ENCODE measurements at places on chromosomes 3 and 15.

DNA sequence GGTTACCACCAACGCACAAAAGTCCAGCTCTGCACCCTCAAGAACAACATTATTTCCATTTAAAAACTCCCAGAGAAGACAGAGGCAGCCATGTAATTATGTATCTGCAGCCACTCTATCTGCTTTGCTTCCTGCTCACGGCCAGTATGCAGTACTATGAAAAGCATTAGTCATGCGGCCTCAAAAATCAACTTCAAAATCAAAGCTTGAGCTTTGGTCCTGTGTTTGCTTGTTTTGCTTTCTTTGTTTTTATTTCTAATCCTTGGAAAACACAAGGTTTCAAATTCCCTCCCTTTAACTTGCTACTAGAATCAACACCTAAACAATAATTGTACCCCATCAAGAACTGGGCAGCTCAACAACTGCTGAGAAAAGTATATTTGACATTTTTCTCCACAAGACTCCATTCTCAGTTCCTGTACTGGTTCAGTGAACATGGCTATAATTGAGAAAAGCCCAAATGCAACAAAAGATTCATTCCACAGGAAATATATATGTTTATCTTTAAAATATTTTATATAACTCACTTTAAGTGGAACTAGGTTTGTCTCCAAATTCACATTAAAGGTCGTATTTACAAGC, 37.6 kb downstream of the GBE1 start:
- DNase-seq = no peak

GRCh38 chr3:65971293-65972252, 67.1 kb downstream of the MAGI1 start:
- no peak for DNase-seq

DNA sequence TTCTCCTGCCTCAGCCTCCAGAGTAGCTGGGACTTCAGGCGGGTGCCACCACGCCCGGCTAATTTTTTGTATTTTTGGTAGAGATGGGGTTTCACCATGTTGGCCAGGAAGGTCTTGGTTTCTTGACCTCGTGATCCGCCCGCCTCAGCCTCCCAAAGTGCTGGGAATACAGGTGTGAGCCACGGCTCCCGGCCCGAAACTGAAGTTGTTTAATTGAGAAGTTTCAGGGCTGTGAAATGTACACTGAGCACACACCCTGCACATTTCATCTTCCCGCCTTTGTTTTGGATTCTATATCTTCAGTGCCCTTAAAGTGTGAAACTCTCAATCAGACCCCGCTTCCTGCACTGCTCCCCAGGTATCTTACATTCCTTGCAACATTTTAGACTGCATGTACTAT, 149.1 kb downstream of the FNDC3B start:
- DNase-seq = no peak

- DNase-seq = no peak
These were observed 96.3 kb upstream of the SLC6A6 start for GRCh38 chr3:14306142-14306541.

DNA sequence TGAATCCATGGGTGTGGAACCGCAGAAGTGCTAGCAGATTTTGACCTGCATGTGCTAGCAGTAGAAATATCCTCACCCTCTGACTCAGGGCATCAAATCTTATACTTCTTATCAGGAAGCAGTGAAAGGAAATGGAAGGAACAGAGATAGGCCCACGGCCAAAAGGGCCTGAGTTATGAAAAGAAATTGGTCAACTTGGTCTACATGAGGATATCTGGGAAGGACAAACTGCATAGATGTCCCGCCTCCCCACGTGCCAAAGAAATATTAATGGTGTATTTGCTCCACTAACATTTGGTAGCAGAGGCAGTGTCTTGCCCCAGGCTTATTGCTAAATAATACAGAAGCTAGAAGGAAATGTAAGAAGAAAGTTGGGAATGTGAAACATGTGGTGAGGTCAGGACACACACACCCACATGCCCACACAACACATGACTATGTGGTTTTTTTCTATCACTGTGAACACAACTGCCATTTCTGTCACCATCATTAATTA, 93.6 kb upstream of the COL8A1 start:
- DNase-seq = peak; percentile 44

DNA sequence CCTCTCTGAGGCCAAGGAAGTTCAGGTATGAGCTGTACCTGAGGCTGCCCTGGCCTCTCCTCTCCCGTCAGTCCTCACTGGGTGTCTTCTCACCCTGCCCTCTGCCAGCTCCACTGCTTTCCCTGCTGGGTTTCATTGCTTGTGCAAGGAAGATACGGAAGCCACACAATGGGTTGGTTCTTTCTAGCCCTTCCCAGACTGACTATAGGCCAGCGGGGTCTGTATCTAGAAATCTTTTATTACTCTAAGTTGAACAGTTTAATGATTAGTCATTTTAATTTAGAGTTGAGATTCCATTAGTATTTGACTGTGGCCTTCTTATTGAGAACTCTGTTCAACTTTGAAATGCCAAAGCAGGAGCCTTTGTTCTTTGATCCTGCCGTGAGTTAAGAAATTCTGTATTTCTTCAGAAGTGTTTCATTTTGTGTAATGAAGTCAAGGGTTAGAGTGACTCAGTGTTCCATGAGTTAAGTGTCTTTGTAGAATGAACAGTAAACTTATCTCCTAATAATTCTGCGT, 16.2 kb downstream of the C3orf62 start:
- peak; percentile 17 for DNase-seq

GRCh38 chr15:39296955-39297354, 283.9 kb upstream of the THBS1 start:
- DNase-seq = no peak

GRCh38 chr3:168615493-168616020, 519.8 kb upstream of the GOLIM4 start:
- no peak for DNase-seq

DNA sequence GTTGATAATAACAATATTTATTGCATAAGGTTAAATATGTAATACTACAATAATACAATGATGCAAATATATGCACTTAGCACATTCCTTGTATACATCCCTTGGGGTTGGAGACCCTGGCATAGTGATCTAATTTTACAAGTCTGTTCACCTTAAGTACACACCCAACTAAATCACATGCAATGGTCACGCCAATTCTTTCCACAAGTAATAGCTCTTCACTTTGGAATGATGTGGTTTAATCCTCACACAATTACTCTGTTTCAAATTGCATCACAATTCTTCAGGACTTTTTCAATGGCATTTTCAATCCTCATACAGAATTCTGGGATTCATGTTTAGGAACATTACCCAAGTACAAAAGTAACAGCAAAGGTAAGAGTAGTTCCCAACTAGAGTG, 27.3 kb upstream of the SPRED1 start:
- no peak for DNase-seq

DNA sequence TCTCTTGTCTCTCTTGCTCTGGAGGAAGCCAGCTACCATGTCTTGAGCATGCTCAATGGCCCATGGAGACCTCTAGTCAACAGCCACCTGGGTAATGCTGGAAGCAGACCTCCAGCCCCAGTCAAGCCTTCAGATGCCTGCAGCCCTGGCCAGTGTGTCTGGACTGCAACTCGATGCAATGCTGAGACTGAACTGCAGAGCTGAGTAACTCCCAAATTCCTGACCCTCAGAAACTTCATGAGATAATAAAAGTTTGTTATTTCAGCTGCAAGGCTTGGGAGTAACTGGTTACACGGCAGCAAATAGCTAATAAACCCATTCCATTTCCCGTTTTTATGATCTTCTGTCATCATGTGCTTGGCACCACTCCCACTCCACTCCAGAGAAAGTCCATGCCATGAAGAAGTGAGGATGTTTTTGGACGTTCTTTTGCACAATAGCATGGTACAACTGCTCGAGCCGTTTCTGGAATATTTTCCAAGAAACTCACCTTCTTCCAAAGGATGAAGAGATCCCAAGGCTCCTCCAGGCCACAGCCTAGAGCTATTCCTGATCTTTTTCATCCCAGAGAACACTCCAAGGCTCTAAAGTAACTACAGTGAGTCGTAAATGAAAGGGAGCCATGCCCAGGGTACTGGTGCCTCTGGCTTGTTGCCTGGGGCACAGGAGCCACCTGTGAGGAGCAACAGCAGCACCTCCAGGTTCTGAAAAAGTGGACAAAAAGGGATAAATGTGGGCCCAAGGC, 72.0 kb upstream of the KLF13 start:
- no peak for DNase-seq

DNA sequence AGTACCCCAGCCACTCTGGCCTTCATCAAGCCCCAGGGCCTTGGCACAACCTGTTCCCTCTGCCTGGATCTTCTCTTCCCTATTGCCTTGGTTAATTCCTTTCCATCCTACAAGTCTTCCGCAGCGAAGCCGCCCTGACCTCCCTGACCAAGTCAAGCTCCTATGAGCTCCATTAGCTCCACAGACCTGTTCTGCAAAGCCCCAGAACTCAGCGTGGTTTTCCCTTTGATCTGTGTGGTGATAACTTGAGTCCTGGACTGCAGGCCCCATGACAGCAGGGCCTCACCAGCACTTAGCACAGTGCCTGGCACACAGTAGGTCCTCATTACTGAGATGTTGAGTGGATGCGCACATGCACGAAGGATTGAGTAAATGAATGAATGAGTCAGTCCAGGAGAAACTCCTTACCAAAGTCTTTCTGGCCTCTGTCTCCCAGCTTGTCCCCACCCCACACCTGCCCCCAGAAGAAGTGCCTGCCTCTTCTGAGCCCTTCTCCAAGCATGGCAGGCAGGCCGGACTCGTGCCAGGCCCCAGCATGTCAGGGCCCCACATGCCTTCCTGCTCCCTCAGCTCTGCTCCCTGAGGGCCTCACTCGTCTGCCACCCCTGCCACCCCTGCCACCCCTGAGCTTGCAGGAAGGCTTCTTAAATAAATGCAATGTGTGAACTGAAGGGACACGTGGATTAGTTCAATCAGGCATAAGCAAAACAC, 6.3 kb downstream of the ANPEP start:
- DNase-seq = no peak

DNA sequence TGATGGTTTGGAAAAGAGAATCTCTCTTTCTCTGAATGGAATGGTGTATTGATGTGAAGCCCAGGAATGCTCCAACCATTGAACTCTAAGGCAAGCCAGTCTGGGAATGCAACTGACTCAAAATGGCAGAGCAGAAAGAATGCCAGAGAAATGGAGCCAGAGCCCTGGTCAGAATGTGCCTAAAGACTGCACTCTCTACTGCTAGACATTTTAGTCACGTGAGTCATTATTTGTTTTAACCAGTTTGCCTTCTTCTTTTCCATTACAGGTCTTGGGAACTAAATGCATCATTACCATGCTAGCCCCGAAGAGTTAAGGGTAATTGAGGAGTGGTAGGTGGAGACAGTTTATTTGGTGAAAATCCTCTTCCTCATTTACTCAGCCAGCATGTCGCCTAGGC, 67.3 kb upstream of the TRIM42 start:
- DNase-seq = no peak

Measured in Right ventricle myocardium superior (tissue), 1 donor.